ENCODE measurements at places on chromosomes 3 and 15.

- DNase-seq: no peak
Measured at GRCh38 chr15:27585041-27585640, 514.0 kb downstream of the OCA2 start.

- no peak for DNase-seq
Measured at GRCh38 chr15:95932676-95933075, 397.8 kb upstream of the NR2F2 start.

DNA sequence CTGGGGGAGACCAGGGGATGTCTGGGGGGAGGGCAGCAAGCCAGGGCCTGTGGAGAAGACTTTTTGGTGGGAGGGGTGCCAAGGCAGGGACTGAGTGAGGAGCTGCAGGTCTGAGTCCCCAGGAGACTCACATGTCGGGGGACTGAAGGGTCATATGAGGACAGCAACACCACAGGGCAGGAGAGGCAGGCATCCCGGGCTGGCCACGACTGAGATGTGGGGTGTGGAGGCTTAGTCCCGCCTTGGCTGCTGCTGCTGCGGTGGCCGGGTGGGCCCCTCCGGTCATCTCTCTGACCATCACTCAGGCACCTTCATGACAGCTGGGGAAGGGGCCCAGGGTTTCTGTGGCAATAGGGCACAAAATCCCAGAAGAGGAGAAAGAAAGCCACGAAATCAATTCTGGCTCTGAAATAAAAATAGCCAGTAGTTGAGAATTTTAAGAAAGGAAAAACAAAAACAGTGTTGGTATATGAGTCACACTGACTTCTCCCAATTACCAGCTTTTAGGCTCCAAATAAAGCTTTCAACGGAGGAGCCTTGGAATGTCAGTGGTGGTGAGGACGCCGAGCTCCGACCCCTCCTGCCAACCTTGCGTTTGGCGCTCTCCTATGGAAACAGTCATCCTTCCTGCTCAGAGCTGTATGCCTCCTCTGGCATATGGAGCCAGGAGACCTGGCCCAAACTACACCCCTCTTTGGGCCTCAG lies 52.9 kb upstream of the ITGA11 start:
- DNase-seq: no peak

DNA sequence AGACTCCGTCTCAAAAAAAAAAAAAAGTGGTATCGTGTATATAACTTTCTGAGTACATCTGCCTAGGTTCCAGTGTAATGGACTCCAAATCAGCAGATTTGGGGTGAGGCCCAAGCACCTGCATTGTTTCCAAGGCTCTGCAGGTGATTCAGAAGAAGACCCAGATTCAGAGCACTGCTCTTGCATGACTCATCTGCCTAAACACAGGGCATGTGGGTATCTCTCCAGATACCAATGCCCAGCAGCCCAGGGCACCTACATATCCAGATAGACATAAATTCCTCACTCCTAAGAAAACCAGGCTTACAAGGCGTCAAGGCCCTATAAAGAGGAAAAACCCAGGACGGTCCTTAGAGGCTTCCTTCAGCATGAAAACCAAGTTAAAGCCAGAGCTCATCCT lies 24.3 kb downstream of the NDUFAF1 start:
- no peak for DNase-seq

DNA sequence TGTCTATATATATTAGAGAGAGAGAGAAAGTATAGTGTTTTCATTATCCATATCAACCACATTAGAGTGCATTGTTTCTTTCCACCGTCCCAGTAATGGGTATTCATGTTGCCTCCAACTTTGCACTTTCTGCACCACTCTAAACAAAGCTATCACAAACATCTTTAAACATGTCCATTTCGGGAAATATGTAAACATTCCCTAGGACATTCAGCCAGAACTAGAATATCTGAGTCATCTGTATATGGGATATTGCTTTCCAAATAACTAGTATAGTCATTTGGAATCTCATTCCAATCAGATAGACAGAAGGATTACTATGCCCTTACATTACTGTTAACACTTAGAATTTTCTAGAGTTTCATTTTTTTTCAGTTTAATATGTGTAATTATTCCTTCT lies 914.9 kb upstream of the EPHA6 start:
- no peak for DNase-seq

- DNase-seq: no peak
Measured at GRCh38 chr15:39488961-39489360, 91.9 kb upstream of the THBS1 start.

DNA sequence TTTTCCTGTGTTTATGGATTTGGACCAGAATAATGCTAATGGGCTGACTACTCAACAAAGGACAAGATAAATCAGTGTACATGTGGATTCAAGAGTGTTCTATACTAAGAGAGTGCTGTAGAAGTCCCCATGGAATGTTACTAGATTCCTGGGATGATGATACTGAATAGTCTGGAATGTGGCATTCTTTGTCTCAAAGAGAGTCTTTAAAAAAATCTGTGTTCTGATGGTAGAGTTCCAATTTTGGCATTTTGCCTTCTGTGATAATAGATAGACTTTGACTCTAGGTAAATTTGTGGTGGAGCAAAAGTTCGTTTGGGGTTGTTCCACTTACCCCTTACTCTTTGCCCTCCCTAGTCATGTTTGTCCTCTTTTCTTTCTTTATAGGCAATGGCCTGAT lies 43.7 kb downstream of the NMD3 start:
- DNase-seq: no peak

- no peak for DNase-seq
Measured at GRCh38 chr15:88636050-88636449, 2.8 kb upstream of the ISG20 start.

DNA sequence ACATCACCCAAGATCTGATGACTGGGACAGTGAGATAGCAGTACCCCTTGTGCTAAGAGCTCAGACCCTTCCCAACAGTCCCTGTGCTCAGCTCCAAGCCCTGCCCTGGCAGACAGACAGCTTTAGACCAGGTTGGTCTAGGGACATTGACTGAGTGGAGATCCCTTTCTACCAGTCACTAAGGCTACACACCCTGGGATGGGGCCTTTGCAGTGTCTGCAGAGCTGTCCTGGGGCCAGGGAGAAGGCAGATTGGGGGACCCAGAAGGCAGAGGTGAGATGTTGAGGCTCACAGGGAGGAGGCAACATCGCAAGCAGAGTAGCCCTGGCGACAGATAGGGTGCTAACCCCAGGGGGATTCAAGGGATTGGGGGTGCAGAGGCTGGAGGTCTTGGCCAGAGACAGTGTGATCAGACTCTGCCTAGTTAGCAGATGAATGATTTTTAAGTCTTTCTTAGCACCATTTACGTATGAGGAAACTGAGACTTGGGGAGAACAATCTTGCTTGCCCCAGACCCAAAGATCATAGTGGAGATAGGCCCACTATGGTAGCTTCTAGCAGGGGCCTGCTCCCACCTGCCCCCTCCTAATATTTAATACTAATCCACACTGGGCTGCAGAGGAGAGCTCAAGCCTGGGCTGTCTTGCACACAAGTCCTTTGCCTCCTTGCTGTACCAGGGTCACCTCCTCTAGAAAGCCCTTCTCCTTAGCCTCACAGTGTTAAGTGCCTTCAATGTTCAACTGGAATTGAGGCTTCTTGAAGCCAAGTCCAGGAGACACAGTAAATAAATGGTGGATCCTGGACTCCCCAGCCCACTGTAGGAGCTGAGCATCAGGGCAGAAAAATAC lies 32.6 kb downstream of the HMCES start:
- no peak for DNase-seq

DNA sequence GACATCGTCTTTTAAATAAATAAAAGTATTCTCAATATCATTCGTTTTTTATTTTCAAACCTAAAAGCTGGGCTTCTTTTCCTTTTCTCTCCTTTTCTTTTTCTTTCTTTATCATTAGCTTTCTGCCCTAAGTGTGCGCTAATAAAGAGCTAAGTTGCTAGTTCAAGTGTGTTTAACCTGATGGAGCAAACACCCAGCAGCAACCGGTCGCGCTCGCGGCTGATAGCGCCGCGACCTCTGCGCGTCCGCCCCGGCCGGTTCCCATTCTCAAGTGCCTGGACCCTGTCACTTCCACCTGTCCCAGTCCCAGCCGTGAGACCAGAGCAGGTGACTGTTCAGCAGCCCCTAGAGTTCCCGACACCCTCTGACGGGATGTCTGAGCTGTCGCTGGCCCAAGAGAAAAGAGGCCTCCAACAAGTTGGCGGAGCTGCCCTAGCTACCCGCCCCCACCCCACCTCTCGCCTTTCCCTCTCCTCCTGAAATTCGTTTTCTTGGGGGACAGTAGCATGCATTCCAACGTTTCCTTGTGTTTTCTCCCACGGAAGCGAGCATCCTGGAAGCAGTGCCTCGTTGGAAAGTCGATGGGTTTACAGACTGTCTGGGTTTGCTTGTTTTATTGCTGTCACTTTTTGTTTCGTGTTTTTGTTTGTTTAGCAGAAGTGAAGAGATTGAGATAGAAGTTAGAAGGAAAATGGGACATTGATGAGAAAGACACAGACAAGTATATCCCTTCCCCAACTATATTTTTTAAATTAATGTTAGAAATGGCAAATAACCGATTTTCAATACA lies 3.1 kb upstream of the MECOM start:
- no peak for DNase-seq

DNA sequence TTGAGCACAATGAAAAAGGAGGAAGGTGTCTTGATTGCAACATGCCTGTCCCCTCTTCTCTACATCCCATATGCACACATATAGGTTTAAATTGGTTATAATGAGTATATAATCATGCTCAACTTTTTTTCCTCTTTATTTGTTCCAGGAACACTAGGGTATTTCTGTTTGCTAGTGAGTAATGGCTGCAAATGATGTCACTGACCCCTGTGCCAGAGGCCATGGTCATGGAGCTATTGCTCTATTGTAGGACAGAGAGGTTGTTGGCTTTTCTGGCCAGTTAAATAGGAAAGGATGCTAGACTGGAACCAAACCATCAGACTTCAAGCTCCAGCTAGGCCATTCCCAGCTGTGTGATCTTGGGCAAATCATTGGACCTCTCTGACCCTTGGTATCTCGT lies 9.6 kb downstream of the ARHGEF3 start:
- DNase-seq: no peak

DNA sequence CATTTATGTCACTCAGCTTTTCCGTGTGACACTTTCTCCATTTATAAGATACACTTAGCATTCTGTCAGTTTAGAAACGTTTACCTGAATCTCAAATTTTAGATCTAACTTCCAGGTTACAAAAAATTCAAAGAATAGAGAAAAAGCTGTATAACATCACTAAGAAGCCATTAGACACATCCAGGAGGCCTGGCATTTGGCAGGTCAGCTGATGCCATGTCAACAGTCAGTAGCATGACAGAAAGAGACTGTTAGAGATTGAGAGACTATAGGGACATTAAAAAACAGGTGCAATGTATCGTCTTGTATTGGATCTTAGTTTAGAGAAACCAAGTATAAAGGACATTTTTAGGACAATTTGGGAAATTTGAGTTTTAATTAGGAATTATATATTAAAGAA lies 53.4 kb upstream of the ATOSA start:
- DNase-seq: no peak

- DNase-seq: no peak
Measured at GRCh38 chr15:92745845-92746271, 90.3 kb upstream of the FAM174B start.

- DNase-seq: no peak
Measured at GRCh38 chr3:48859206-48859605, 11.5 kb upstream of the PRKAR2A start.

DNA sequence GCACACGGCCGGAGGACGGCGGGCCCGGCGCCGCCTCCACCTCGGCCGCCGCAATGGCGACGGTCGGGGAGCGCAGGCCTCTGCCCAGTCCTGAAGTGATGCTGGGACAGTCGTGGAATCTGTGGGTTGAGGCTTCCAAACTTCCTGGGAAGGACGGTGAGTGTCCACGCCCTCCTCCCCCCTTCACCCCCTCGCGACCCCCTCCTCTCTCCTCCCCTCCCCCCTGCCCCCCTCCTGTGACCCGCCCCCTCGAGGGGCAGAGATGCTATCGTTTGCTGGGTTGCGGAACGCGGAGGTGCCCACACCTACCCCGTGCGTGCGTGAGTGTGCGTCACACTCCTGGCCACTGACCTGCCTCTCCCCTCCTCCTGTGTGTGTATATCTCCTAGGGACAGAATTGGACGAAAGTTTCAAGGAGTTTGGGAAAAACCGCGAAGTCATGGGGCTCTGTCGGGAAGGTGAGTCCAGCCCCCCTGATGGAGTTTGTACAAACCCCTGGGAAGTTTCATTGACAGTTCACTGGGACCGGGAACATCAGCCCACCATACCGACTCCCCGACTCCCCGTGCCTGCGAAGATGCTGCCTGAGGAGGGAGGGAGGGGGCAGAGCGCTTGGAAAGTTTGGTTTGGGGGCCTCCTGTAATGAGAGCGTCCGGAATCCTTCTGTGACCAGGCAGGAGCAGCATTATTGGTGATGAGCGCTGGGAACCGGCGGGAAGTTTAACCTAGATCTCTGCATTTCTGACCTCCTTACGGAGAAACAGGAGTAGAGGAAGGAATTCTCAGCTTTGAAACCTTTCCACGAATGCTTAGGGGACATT lies 795 bp upstream of the SCAANT1 start:
- DNase-seq: no peak

GRCh38 chr3:58340594-58341244 lies 8.0 kb downstream of the PXK start:
- DNase-seq: no peak

GRCh38 chr3:60989626-60990441 lies 261.4 kb downstream of the FHIT start:
- no peak for DNase-seq

GRCh38 chr15:67506775-67507747 lies 13.9 kb upstream of the C15orf61 start:
- no peak for DNase-seq

GRCh38 chr15:29681946-29682345 lies 140.3 kb downstream of the TJP1 start:
- no peak for DNase-seq

DNA sequence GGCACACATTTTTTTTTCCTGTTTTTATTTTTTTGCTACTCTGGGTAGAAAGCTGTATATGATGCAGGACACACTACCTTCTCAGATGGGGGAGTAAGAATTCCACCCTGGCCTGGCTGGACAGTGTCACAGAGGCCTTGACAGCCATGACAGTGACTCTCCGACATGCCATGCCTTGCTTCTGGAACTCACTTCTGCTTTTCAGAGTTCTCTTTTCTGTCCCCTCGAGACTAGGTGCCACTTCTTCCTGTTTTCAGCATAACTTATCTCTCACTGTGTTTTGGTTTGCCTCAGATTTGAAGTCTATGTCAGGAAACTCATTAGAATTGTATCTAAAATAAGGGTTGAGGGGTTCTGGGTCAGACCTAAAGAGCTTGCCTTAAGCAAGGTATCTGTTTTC lies 69.1 kb upstream of the SEC13 start:
- no peak for DNase-seq

GRCh38 chr3:111781561-111782446 lies 77.3 kb upstream of the PHLDB2 start:
- no peak for DNase-seq

- no peak for DNase-seq
Measured at GRCh38 chr15:41839781-41840491, 1.3 kb downstream of the PLA2G4B start.

DNA sequence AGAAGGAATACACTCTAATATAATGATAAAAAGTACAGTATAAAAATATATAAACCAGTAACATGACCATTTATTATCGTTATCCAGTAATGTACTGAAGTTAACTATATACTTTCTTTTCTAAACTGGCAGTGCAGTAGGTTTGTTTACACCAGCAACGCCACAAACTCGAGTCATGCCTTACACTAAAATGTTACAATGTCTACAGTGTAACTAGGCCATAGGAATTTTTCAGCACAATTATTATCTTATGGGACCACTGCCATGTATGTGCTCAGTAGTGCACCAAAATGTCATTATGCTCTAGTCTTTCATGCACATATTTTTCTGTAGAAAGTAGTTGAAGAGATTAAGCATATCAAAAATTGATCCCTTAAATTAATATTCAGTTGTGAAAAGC lies 609.8 kb upstream of the BCHE start:
- no peak for DNase-seq

- no peak for DNase-seq
Measured at GRCh38 chr3:64270142-64270865, 45.0 kb upstream of the PRICKLE2 start.

Data from pulmonary artery endothelial cell (primary cell).